ENCODE measurements at places on chromosomes 6 and 20.

DNA sequence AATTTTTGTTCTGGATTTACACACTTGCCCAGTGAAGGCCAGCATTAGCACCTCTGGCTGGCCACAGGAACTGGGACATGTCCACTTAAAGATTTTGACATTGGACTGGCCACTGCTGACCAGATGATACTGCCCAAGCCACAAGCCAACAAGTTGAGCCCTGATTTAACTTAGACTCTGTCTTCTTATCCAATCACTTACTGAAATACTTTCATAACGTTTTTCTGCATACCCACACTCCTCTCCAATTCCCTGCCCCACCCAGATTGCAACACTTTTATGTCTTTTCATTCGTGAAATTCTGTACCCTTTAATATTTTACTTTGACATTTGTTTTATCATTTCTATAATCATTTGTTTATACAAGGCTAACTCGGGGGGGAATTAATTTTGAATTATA is 170.3 kb upstream of the TAB2 start:
- no peak for DNase-seq

DNA sequence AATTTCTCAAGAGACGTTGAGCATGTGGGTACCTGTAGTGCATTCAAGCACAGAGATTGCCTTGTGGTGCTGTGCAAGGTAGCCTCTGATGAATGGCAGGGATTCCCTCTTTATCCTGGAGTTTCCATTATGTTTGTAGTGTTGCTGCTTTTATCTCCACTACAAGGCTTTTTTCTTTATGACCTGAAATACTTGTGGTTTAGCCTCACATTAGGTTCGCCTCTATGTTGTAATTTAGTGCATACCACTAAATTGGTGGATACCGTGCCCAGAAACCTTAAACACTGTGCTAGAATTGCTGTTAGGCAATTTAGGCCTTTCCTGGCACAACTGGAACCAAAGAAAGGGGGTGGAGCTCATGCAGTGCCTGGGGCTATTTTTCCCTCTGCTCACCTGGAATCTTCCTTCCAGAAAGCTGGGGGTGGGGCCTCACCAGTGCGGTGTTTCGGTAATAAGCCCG is 76.8 kb downstream of the NCOA7 start:
- no peak for DNase-seq

GRCh38 chr6:21845439-21846140 is 252.0 kb downstream of the SOX4 start:
- no peak for DNase-seq

- DNase-seq, result no peak
These were observed 84.8 kb upstream of the SOX4 start for GRCh38 chr6:21508753-21509152.

- DNase-seq, result no peak
These were observed 100.1 kb downstream of the ARID1B start for GRCh38 chr6:156877126-156877863.

DNA sequence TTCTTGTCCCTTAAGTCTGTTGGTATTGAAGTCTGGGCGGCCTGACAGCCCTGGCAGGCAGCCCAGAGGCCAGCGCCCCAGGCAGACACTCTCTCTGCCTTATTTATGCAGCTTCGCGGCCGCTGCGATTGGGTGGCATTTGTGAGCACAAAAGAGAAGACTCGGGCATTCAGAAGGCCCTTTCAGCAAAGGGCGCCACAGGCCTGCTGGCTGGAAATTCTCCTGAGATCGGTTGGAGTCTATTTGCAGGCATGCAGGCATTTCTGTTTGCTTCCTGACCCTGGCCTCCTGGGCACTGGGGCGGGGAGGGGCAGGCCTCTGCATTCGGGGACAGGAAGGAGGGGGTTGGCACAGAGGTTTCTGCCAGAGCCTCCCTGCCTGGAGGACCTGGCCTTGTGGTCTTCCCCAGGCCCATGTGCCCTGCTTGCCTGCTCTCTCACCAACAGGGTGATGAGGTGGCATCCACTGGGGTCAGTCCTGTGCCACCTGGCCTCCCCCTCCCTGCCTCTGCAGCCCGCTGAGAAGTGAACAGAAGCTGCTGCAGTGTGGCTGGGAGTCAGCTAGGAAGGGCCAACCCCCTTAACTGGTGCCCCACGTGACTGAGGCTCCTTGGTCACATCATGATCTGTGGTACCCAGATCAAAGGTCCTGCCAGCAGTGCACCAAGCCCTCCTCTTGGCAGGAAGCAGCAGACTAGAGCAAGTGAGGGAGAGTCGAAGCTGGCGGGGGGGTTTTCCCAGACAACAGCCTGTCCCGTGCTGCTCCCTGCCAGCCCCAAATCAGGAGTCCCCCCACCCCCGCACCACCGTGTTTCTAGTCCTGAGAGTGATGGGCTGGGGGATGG is 16.6 kb upstream of the CCDC167 start:
- DNase-seq, result no peak

DNA sequence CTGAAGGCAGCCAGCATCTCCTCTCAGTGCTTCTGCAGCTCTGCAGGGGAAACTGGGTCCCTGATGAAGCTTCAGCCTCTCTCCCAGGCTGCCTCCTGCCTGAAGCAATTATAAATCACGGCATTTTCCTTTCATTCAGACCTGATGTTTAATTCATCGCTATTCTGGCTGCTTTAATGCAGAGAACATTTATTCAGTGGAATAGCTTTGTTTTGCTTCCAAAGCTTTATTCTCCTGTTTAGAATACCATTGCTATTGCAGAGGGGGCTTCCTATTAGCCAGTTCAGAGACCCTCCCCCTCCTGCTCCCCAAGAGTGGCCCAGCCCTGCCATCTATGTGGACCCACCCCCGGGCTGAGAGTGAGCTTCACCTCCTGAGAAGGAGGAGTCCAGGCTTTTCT is 255.6 kb downstream of the LRFN2 start:
- DNase-seq, result no peak

GRCh38 chr6:112886415-112886814 is 539.3 kb downstream of the RFPL4B start:
- no peak for DNase-seq

DNA sequence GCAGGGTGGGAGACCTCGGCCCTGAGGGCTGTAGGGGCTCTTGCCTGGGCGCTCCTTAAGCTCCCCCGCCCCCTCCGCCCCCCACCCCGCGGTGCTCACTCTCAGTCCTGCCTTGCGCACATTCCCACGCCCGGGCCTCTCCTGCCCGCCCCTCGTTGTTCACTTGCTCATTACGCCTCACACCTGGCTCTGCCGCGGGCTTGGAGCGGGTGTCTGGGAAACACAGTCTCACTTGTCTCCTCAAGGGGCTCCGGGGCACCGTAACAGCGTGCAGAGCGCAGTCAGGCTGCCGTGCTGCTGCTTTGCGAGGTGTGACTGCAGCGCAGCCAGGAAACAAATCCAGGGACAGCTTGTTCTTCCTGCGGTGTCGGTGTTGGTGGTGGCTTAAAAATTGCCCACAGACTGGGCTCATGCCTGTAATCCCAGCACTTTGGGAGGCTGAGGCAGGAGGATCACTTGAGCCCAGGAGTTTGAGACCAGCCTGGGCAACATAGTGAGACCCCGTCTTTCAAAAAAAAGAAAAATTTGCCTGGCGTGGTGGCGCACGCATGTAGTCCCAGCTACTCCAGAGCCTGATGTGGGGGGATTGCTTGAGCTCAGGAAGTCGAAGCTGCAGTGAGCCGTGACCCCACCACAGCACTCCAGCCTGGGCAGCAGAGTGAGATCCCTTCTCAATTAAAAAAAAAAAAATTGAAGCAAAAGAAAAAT is 4.6 kb downstream of the NPBWR2 start:
- peak; percentile 72 for DNase-seq

GRCh38 chr6:19444041-19444440 is 393.1 kb upstream of the ID4 start:
- DNase-seq, result no peak

DNA sequence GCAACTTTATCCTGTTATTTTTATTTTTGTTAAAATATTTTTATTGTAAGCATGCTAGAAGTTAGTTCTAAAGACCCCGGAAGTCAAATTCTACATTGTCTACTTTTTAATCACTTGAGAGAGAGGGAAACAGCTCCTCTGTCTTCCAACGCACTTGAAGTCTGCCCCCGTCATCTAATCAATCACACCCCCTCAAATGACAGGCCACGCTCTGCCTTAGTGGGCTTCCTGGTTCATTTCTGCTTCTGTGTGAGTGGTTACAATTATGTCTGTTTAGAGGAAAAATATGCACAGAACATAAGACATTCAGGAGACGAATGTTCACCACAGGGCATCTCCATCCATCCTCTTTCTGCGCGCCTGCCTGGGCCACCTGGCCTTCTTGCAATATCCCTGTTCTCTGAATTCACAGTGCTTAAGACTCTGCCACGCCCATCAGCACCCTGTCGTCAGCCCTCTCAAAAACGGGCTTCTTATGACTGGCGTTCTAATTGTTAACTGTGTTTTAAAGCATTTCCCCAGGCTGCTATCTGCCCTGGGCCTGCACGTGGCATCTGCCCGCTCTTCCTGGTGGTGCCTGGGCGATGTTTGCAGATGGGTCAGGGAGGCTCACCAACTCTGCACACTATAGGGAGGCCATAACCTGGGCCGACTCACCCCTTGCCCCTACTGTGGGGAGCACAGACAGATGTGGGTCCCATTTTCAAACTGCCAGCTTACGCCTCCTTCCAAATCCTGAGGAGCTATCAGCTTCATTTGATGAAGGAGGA is 15.4 kb downstream of the DACT2 start:
- no peak for DNase-seq

DNA sequence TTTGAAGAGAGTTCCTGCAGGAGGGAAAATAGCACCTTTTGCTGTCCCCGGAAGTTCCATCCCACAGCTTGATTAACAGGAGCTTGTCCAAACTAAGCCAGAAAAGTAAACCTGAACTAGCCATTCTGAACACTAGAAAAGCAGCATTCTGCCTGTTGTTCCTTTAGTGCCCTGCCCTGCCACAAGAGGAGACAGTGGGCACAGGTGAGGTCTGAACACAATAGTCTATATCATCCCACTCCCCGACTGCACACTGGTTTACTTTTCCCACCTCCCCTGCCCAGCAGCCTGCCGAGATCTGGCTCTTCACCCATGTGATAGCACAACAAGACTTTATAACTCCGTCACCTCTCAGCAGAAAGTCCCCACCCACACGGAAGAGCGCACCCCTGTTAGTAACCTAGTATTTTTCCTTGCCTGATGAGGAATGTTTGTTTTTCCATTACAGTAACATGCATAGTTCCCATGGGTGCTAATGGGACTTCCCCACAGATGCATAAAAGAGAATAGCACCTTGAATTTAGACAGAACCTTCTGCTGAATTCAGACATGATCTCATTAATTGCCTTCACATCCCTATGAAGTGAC is 59.7 kb downstream of the TFAP2A start:
- DNase-seq, result no peak

DNA sequence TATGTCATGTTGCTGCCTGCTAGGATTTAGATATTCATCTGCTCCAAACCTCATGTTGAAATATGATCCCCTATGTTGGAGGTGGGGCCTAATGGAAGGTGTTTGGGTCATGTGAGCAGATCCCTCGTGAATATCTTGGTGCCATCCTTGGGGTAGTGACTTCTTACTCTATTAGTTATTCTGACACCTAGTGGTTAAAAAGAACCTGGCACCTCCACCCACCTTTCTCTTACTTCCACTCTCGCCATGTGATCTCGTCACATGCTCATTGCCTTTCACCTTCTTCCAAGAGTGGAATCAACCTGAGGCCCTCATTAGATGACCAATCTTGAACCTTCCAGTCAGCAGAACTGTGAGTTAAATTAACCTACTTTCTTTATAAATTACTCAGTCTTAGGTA is 549.4 kb upstream of the SYNCRIP start:
- no peak for DNase-seq

GRCh38 chr20:47258745-47259695 is 97.5 kb downstream of the ZMYND8 start:
- DNase-seq, result peak; percentile 77
